ENCODE measurements at places on chromosomes 5 and 9. TPM values are rescaled to one million over a fixed set of nuclear protein-coding genes. Genes with fewer than 3 reads are reported as not detected.

DNA sequence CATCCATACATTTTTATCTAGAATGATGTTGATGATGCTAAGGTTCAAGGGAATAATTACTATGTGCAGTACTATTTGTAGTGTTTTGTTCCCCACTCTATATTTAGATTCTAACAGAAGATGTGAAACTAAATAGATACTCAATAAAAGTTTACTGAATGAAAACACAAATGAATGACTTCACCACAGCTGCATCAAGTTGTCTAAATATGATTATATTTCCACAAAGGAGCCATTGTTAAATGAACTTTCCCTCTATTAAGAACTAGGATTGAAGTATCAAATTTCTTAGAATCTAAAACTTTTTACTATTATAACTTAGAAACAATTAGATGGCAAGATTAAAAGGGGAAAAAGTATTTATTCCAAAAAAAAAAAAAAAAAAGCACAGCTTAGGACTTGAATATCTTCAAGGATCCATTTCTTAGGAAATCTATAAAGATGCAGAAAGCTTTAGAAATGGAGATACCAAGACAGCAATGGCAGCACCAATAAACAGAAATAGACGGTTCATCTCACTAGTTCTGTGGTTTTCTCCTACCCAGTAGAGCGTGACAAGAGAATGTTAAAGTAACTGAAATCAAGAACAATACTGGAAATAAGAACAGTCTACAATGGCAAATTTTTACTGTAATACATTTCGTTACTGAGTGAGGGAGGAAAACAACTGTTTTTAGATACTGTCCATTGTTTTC lies 347.6 kb downstream of the EBF1 start:
- no peak for ATAC-seq

DNA sequence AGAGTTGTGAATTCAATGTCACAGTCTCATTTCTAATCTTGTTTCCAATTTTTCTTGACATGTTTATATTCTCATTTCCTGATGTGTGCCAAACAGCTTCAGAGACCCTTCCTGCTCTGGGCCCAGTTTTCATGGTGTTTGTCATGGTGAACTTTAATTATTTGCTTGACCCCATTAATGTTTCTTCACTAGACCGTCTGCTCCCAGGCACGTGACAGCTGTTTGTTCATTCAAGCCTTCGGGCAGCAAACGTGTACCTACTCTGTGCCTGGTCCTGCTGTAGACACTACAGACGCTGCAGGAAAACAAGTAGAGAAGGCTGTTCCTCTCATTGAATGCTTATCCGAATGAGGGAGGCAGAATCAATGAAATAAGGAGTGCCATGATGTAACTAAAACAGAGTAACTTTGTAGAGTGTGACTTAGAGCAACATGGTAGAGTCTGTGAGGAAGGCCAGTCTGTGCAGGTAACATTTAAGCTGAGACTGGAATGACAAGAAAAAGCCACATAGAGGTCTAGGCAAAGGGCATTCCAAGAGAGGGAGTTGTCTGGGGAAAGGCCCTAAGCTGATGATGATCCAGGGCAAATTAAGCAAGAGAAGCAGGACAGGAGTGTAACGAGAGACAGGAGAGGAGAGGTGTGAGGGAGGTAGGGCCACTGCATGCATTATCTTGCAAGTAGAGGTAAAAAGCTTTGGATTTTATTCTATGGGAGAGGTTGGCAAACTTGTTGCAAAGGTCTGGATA lies 191.4 kb downstream of the SEMA5A start:
- ATAC-seq: no peak

Gene FST
- total RNA-seq: 2.0 TPM

- ATAC-seq: no peak
Observed at GRCh38 chr9:83167126-83167525, 104.2 kb upstream of the RASEF start.

DNA sequence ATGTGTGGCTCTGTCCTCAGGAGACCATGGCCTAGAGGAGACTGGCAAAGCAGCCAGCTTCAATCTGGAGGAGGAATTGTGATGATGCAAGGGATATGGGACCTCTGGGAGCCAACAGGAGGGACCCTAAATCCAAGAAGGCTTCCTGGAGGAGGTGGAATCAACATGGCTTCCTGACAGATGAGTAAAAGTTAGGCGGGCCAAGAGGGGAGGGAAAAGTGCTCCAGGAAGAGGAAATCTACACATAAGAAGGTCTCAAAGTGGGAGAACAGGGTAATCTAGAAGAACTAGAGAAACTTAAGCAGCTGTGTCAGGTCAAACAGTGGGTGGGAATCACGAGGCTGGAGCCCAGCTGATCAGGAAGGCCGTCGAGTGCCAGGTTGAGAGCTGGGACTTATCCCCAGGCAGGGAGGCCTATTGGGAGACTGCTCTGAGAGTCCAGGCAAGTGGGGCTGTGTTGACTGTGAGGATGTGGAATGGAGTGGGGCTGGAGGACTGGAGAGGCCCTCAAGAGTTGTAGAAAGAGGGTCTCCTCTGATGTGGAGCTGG lies 119.1 kb downstream of the C9orf50 start:
- no peak for ATAC-seq

GRCh38 chr9:74949859-74950855 lies 2.6 kb downstream of the C9orf40 start:
- no peak for ATAC-seq

Gene WDR38
- total RNA-seq: 0.68 TPM

- ATAC-seq: no peak
Observed at GRCh38 chr5:124698770-124699169, 47.7 kb downstream of the ZNF608 start.

- ATAC-seq: no peak
Observed at GRCh38 chr5:40831346-40832210, 3.4 kb downstream of the RPL37 start.

Gene FOXD4L3
- 0.52 TPM for total RNA-seq

GRCh38 chr9:16718296-16718695 lies 152.2 kb downstream of the BNC2 start:
- no peak for ATAC-seq

DNA sequence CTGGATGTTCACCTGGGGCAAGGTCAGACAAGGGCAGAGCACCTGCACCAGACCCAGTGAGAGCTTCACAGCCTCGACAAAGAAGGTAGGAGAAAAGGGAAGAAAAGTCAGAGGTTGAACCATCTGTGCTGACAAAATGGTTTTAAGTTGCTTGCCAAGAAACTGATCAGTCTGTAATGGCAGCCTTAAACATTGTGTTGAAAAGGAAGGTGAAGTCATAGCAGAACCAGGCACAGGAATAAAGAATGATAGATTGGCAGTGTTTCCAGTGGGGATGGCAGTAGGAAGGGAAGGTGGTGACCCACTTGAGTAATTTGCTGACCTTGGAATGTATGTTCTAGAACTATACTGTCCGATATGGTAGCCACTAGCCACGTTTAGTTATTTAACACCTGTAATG lies 34.2 kb downstream of the HTR4 start:
- ATAC-seq: no peak

Gene NDST1
- 15.2 TPM for total RNA-seq

GRCh38 chr9:136059851-136060670 lies 35.0 kb downstream of the NACC2 start:
- no peak for ATAC-seq

Gene WHRN
- 6.8 TPM for total RNA-seq

Gene ZCCHC9
- total RNA-seq: 31.4 TPM

- ATAC-seq: peak; percentile 82
Observed at GRCh38 chr9:108444400-108445358, 411.1 kb downstream of the ACTL7B start.

GRCh38 chr9:86141843-86142242 lies 42.5 kb upstream of the GOLM1 start:
- peak; percentile 83 for ATAC-seq

Gene SCGB3A1
- not detected for total RNA-seq

GRCh38 chr9:123825342-123826060 lies 104.4 kb downstream of the DENND1A start:
- ATAC-seq: no peak

DNA sequence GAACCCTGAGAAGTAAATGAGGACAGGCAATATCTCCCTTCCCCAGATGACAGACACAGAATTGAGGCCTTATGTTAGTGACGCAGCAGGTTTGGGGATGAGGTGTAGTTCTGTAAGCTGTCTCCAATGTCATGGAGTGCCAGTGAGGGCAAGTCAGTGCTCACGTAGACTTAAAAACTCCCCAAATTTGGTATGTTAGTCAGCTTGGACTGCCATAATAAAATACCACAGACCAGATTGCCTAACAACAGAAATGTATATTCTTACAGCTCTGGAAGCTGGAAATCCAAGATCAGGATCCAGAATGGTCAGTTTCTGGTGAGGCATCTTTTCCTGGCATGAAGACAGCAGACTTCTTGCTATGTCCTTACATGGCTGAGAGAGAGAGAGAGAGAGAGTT lies 14.9 kb downstream of the FOXI1 start:
- ATAC-seq: no peak

DNA sequence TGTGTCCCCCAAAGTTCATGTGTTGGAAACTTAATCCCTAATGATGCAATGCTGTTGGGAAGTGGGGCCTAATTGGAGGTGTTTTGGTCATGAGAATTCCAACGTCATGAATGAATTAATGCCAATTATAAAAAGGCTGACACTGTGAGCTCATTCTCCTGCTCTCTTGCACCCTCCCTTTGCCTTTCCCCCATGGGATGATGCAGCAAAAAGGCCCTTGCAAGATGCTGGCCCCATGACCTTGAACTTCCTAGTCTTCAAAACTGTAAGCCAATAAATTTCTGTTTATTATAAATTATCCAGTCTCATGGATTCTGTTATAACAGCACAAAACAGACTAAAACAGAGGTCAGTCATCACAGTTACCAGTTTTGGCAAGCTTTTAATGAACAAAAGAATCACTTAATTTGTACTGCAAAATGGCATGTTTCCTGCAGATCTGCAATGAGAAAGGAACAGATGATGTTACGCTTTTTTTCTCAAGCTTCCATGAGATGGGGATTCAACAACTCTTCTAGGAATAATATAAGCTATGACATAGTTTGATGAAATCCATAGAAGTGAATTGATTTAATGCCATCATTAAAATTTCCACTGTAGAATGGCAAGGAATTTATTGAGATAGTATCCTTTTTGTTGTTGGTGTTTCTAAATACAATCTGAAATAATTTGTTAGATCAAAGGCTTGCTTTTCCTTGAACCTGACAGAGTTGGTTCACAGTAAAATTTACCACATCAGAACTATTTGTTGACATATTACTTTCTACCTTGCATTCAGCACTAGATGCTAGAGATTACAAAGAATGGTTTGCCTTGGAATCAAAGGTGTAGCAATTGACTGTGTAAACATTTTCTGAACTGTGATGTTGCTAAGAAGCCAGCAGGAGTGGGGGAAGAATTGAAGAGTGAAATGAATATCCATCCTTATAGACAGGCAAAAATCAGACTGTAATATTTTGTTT lies 29.3 kb upstream of the RFK start:
- ATAC-seq: no peak

GRCh38 chr9:38478211-38478610 lies 54.0 kb upstream of the IGFBPL1 start:
- no peak for ATAC-seq

Gene PCDHGC3
- 39.9 TPM for total RNA-seq

- no peak for ATAC-seq
Observed at GRCh38 chr5:36450229-36451014, 148.7 kb upstream of the RANBP3L start.

GRCh38 chr5:61486476-61486875 lies 154.4 kb downstream of the ZSWIM6 start:
- no peak for ATAC-seq

Gene NEUROG1
- total RNA-seq: 3.2 TPM

DNA sequence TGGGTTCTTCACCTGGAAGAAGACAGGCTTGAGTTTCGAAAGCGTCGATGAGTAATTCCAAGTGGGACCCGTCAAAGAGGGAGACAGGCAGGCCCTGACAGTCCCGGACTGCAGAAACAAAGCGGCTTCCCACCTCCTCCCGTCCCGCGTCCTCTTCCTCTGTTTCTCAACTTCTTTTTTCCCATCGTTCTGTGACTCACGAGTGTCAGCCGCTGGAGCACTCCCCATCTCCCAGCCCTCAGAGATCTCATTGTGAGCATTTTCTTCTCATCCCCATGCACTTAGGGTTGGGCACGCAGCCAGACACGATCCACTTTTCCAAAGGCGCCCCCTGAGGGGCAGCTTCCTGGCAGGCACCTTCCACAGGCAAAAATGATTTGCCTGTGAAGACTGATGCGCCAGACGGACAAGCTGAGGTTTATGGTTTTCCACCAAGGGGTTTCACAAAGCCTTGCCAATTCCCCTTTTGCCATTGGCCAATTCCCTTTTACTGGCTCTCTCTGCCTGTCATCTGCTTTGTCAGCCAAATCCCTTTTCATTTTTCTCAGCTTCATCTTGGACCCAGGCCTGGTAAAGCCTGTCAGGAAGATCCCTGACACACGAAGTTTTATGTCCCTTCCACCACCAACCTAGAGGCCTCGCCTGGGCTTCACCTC lies 86.5 kb upstream of the ANKRD55 start:
- ATAC-seq: no peak

DNA sequence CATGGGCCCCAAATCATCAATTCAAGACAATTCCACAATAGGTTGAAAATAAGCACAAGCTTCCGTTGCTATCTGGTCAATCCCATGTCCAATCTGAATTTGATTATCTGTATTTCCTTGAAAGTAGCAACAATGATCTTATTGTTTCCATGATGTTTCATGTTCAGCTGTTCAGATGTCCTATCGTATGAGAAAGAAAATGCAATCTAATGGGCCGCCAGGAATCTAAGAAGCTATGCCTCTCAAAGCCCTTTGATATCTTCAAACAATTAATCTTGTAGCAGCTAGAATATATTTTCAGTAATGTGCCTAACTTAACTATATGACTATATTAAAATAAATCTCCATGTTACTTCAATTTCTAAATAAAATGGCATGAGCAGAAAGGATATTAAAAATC lies 32.1 kb upstream of the ALDOB start:
- no peak for ATAC-seq

Gene ELAVL2
- total RNA-seq: 230 TPM
